ENCODE measurements at places on chromosomes 4 and X.

DNA sequence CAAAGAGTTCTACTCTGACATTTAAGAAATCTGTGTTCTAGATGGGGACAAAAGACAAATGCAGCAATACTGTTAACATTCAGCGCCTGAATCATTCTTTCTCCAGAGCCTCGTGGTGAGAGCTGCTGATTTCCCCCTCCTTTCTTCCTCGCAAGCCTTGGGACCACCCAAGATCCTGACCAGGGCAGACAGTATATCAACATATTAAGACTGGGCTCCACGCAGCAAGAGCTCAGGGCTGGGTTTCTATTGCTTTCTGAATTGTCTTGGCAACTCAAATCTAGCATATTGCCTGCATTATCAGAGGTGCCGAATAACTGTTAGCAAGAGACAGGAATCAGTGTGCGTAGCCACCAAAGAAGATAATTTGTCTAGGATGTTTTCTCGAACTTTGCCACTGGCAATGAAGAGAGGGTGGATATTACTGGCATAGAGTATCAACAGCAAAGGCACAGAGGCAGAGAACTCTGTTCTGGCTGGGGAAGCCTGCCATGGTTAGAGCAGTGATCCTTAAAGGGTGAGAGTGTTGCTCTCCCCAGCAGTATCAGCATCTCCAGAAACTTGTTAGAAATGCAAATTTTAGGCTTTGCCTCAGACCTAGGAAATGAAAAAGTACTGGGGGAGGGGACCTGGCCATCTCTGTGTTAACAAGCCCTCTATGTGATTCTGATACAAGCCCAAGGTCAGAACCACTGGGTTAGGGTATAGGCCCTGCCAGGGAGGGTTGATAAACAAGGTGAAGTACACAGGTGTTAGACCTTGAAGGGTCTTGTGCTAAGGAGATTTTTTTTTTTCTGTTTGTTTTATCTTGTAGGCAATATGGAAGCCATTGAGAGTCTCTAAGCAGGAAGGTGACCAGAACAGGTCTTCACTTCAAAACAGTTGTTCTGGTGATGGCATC is 46.2 kb upstream of the MID1IP1 start:
- DNase-seq: no peak

DNA sequence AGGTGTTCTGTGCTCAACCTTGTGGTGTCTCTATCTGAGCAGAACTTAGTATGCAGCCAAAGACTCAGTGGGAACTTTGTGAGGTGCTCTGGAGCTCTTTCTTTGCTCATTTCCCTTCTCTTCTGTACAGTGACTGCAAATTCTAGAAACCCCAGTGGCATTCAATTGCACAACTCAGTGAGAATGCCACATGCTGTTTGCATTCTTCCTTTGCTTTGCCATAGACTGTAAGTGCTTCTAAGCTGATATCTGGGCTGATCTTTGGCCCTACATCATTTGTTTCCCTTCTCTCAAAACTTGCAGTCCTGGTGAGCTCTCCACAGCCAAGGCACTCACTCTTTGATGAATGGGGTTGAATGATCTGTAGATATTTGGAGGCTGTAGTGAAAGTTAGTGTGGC is 7.0 kb downstream of the PNMA3 start:
- no peak for DNase-seq

GRCh38 chr4:136637071-136637777 is 895.1 kb downstream of the PCDH18 start:
- DNase-seq: peak; percentile 2

- DNase-seq: no peak
Measured at GRCh38 chrX:129641941-129642340, 12.8 kb downstream of the APLN start.

DNA sequence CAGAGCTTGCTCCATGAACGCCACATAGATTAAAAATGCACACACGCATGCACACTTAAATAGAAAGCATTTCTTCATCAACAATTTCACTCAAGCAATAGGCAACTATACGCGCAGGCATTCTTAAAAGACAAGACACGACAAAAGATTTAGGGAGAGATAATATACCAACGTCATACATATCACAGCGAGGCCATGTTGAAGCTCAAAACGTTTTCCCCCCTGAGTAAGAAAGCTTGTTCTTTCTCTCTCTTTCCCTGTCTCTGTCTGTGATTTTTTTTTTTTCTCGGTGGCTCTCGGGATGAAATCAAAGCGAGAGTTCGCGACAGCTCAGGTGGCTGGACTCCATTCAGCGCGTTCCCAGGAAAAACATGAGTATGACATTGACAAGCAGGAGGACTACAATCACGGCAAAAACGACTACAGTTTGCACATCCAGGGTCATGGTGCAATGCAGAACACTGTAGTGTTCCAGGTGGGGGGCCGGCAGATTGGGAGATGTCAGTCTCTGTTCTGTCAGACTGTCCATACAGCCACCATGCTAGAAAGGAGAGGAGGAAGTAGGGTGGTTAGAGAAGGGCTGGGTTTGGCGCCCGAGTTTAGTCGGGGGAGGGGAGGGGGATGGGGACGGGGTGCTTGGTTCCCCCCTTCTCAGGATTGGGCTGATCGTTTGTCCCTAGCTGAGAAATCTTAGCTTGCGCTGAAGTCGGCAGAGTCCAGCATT is 30.7 kb downstream of the ARHGEF9 start:
- DNase-seq: no peak

DNA sequence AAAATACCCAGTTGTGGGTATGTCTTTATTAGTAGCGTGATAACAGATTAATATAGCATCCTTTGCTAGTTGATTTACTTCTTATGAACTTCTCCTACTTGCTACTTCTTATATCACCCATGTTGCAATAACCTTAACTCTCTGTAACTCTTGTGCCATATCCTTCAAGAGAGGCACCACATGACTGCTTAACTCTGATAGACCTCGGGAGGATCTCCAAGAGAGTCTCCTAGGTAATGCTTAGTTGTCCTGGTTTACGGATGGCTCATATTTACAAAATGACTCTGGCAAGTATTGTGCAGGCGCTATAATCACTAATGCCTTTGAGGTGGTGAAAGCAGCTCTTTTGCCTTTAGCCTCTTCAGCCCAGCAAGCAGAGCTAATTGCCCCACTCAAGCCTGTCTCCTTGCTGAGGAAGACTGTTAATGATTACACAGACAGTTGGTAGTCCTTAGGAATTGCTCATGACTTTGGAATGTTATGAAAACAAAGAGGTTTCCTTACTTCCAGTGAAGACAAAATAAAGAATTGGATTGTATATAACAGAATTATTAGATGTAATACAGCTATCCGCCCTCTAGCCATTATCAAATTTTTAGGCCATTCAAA is 1305.8 kb downstream of the PCDH7 start:
- no peak for DNase-seq
